ENCODE measurements at places on chromosomes 1 and 21. TPM values are rescaled to one million over a fixed set of nuclear protein-coding genes. Genes with fewer than 3 reads are reported as not detected.

DNA sequence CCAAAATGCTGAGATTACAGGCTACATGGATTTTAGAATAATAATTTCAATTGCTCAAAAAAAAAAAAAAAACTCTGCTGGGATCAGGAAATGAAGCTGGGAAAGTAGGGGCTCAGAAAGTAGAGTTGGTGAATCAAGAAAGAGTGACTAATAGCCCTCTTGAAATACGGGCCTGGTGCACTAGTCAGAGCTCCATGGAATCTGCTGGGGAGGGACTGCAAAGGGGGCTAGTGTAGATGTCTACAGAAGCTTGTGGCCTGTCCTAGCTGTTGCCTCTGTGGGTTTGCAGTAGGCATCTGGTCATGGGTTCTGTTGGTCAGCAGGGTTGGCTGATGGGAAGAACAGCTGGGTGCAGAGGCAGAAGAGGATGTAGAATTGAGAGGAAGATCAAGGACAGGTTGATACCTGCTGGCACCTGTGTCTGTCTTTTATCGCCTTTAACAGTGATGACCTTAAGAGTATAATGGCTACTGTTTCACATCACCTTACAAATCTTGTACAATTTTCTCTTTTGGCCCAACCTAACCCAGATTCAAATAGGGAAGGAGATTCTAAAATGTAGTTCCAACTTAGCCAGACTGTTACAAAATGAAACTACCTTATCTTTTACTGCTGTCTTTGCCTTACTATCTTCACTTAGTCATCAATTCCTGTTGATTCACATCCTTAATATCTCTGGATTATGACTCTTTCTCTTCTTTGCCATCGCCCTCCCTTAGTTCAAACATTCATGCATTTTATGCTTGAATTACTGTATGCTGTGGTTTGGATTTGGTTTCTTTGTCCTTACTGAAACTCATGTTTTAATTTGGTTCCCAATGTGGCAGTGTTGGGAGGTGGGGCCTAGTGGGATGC lies 126.2 kb downstream of the GIPC2 start:
- DNase-seq: no peak

DNA sequence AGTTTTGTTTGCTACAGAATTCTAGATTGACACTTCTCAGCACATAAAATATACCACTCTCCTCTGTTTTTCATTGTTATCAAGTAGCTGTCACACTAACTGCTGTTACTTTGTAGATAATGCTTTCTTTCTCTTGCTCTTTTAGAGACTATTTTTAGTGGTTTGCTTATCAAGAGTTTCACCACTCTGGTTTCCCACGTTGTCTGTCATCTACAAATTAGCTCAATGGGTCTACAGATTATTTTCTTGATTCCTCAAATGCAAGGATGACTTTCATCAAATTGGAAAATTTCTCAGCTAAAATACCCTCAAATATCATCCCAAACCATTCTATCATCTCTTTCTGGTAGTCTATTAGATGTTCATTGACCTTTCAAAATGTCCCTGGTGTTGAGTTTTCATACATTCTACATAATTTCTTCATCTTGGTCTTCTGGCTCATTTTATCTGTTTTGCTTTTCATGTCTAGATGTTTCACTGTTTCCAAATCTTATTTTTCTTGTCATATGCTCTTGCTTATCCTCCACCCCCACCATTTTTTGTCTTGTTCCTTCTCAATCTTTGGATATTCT lies 122.5 kb downstream of the TRIM33 start:
- no peak for DNase-seq

- DNase-seq: peak; percentile 16
These were observed 265.8 kb downstream of the NFIA start for GRCh38 chr1:61348025-61348665.

GRCh38 chr1:40317394-40318074 lies 448 bp upstream of the COL9A2 start:
- DNase-seq: no peak

DNA sequence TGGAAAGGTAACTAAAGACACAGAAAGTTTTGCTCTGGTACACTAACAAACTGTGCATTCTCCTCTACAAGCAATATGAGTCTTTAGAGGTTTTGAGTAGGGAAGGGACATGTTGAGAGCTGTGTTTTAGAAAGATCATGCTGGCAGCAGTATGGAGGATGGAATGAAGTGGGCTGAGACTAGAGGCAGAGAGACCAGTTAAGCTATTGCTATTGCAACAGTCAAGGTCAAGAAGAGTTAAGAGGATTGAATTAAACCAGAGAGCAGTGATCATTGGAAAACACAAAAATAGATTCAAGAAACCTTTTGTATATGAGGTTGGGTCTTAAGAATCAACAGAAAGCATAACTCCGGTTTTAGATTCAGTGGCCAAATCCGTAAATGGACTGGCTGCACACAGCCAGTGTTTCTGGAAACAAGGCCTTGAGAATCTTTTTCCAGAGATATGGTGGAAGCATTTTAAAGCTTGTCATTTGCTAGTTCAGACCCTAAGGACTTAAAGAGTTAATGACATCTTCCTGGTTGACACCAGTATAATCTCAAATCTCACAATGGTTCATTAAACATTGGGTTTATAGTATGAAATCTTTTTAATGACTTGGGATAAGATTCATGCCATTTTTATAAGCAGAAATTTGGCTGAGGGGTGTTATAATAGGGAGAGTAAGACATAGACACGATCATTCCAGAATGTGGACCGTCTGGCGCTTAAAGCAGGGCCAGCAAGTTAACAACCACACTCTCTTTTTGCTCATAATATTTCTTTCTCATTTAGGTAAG lies 177.9 kb downstream of the NR5A2 start:
- DNase-seq: no peak

- DNase-seq: no peak
These were observed 1.7 kb downstream of the COP1 start for GRCh38 chr1:176205332-176205914.

- DNase-seq: no peak
These were observed 11.6 kb downstream of the MYBPH start for GRCh38 chr1:203163891-203164635.

Gene PAFAH2
- 7.3 TPM for total RNA-seq

Gene IVL
- total RNA-seq: not detected

Gene GNB1
- 403 TPM for total RNA-seq

Gene CERS2
- total RNA-seq: 153 TPM

Gene PODN
- total RNA-seq: not detected

Gene CRYAA
- total RNA-seq: not detected

Gene TPTE
- not detected for total RNA-seq

Data from activated CD4-positive, alpha-beta memory T cell treated with anti-CD3 and anti-CD28 coated beads for 36 hours (primary cell).